ENCODE measurements at places on chromosomes 1 and 21. TPM values are rescaled to one million over a fixed set of nuclear protein-coding genes. Genes with fewer than 3 reads are reported as not detected.
A peak's percentile ranks its signal among the peaks of the same experiment; 100 is the strongest.

CCT3 gene
- total RNA-seq, result 618 TPM

CFHR4 gene
- not detected for total RNA-seq

IL20 gene
- total RNA-seq, result not detected

SMIM1 gene
- not detected for total RNA-seq

DNA sequence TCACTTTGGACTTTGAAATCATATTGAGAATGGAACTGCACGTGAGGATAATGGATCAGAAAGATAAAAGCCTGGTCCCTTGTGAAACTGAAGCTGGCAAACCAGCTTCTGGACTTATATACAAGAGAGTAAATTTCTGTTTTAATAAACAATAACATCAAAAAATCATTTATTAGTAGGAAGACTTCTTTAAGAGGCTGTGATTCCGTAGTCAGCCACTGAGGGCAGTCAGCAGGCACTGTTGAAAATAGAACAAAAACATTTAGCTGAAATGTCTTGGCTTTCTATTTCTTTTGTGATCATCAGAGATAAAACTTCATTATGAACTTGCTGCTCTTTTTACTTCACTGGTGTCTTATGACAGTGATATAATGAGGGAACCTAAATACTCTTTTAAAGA lies 489.4 kb downstream of the PCP4 start:
- no peaks in the 10 kb centered on the region for H3K27me3 ChIP-seq
- no peaks in the 10 kb centered on the region for H3K4me1 ChIP-seq
- H3K4me3 ChIP-seq, result no peak overlapping the region
- DNase-seq, result no peak

- no peaks in the 10 kb centered on the region for H3K36me3 ChIP-seq
- no peak overlapping the region for H3K4me3 ChIP-seq
- H3K27ac ChIP-seq, result no peak overlapping the region
- peaks cover 7% of the 10 kb centered on the region for H3K4me1 ChIP-seq
Observed at GRCh38 chr1:238196516-238196915, 305.8 kb upstream of the ZP4 start.

RPTN gene
- not detected for total RNA-seq

DNA sequence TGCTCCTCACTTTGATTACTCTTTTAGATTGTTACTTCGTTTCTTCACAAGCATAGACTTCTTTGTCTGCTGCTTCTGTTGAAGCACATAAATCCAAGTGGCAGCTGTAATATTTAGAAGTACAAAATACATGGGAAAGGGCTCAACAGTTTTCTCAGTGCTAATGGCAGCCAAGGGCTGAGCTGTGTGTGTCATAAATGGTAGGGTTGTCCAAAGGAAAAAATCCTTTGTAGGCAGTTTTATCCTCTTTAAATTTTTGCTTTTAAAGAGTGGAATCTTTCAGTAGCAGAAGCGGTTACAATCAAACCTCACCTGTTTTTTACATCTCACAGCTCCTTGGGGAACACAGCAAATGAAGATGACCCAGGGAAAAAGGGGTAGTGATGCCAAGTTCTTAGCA lies 650.8 kb downstream of the PLPP3 start:
- H3K27ac ChIP-seq, result no peak overlapping the region
- DNase-seq, result no peak
- H3K36me3 ChIP-seq, result no peaks in the 10 kb centered on the region
- H3K4me1 ChIP-seq, result no peaks in the 10 kb centered on the region

DNA sequence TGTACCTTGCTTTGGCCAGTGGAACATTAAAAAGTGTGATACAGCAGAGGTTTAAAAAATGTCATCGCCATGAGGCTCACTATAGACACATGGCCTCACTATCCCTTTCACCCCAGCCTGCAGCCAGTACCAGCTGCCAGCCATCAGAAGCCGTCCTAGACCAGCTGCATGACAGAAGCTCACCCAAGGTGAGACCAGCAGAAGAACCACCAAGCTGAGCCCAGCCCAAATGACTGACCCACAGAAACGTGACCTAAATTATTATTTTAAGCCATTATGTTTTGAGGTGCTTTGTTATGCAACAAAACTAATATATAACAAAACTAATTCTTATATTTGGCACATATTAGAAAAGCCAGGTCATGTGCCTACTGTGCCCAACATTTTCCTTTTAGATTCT lies 91.1 kb downstream of the KCNN3 start:
- DNase-seq, result no peak
- H3K4me3 ChIP-seq, result no peak overlapping the region
- no peaks in the 10 kb centered on the region for H3K4me1 ChIP-seq
- no peaks in the 10 kb centered on the region for H3K36me3 ChIP-seq

GRCh38 chr1:119674835-119675289 lies 26.8 kb upstream of the ZNF697 start:
- H3K36me3 ChIP-seq, result no peaks in the 10 kb centered on the region
- H3K27ac ChIP-seq, result peak overlapping the region; percentile 82
- H3K4me3 ChIP-seq, result peak overlapping the region; percentile 34
- DNase-seq, result peak; percentile 82
- H3K4me1 ChIP-seq, result peaks cover 16% of the 10 kb centered on the region
- no peaks in the 10 kb centered on the region for H3K27me3 ChIP-seq

SLC44A5 gene
- total RNA-seq, result 11.7 TPM

ZNF683 gene
- total RNA-seq, result not detected

- DNase-seq, result peak; percentile 80
- no peaks in the 10 kb centered on the region for H3K4me1 ChIP-seq
- no peak overlapping the region for H3K4me3 ChIP-seq
Observed at GRCh38 chr1:201702936-201703335, 126.0 kb upstream of the IPO9 start.

DNA sequence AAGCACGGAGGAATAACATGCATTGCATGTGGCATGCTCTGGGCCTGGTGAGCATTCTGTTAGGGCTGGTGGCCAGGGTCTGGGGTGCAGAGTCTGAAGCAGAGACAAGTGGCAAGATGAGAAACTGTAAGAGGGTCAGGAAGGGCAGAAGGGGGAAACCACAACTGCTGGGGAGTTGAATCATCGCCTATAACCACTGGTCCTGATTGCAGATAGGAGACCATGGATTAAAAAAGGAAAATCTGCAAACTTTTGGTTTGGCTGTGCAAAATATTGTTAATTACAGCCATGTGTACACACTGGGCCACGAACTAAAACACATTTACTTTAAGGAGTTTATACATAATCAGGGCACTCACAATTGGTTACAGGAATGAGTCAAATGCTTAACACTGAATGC lies 76.6 kb downstream of the TGFBR3 start:
- no peaks in the 10 kb centered on the region for H3K27me3 ChIP-seq
- H3K4me3 ChIP-seq, result no peak overlapping the region
- no peaks in the 10 kb centered on the region for H3K36me3 ChIP-seq
- H3K27ac ChIP-seq, result no peak overlapping the region
- H3K4me1 ChIP-seq, result 0 out of 2 replicates have a peak, but pooled peaks cover 3% of the 10 kb centered on the region

DNM3 gene
- 12.2 TPM for total RNA-seq

- no peaks in the 10 kb centered on the region for H3K36me3 ChIP-seq
- no peak for DNase-seq
- peaks cover 80% of the 10 kb centered on the region for H3K4me1 ChIP-seq
- H3K27ac ChIP-seq, result no peak overlapping the region
Observed at GRCh38 chr1:63911049-63911448, 137.2 kb downstream of the ROR1 start.

DNA sequence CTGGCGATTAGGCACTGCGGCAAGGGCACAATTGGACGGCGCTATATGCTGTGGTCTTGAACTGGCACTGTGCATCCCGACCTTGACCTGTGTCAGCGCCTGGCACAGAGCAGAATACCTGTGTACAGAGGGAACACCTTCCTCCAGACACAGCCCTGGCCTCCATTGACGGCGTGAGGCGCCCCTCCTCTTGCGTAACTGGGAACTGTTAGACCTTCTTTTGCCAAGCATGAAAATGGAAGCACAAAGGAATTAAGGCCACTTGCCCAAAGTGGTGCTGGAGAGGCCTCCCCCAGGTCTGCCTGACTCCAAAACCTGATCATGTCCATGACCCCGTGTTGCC lies 6.8 kb upstream of the AGTRAP start:
- H3K27me3 ChIP-seq, result no peaks in the 10 kb centered on the region
- DNase-seq, result no peak
- peaks cover 42% of the 10 kb centered on the region for H3K4me1 ChIP-seq
- H3K27ac ChIP-seq, result no peak overlapping the region
- no peaks in the 10 kb centered on the region for H3K36me3 ChIP-seq

GRCh38 chr1:99660496-99660895 lies 14.6 kb downstream of the PALMD start:
- H3K27ac ChIP-seq, result no peak overlapping the region
- H3K4me3 ChIP-seq, result no peak overlapping the region
- no peak for DNase-seq

DNA sequence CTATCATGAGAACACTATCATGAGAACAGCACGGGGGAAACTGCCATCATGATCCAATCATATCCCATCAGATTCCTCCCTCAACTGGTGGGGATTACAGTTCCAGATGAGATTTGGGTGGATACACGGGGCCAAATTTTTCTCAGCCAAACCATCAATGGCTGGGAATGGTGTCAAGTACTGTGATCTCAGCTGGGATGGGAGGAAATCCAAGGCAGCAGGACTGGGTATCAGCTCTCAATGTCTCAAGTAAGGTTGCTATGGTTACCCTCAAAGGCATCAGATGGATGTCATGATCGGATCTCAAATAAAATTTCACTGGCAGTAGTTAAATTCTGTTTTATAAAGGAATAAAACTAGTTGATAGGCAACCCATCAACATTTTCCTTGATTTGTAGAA lies 399.0 kb downstream of the KCNT2 start:
- no peaks in the 10 kb centered on the region for H3K36me3 ChIP-seq
- peaks cover 6% of the 10 kb centered on the region for H3K4me1 ChIP-seq
- no peak for DNase-seq
- no peak overlapping the region for H3K27ac ChIP-seq

DNA sequence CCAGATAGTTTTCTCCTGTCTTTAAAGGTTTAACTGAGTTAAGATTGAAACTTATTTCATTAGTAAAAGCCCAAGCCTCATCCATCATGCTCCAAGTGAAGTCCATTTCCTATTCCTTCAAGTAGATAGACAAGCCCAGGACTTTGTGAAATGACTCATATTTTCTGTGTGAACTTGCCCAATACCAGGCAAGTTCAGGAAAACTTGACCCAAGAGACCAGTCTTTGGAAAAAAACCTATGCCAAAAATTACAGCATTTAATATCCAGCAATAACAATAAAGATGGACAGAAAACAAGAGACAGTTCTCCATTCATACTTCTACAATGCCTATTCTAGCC lies 405 bp upstream of the RAB29 start:
- H3K4me1 ChIP-seq, result peaks cover 9% of the 10 kb centered on the region
- peak overlapping the region; percentile 68 for H3K4me3 ChIP-seq
- H3K36me3 ChIP-seq, result no peaks in the 10 kb centered on the region
- DNase-seq, result no peak

DNA sequence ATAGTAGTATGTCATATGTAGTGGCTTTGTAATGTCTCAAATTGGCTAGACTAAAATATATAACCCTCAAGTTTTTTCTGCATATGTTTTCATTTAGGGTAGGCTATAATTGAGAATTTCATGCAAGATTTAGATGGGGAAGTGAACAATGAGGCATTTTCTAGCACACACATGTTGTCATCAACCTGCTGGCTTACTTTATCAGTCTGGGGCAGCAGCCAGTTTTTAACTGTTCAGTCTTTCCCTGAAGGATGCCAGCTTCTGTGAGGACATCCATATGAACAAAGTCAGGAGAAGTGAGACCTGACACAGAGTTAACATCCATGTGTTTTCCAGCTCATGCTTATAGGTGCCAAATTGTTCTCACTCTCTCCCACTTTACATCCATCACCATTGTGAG lies 74.7 kb upstream of the OLFM3 start:
- no peak for DNase-seq
- no peaks in the 10 kb centered on the region for H3K36me3 ChIP-seq
- H3K4me1 ChIP-seq, result no peaks in the 10 kb centered on the region
- H3K4me3 ChIP-seq, result no peak overlapping the region

GRCh38 chr1:96340686-96341085 lies 380.9 kb upstream of the PTBP2 start:
- no peak overlapping the region for H3K4me3 ChIP-seq
- H3K36me3 ChIP-seq, result no peaks in the 10 kb centered on the region
- no peaks in the 10 kb centered on the region for H3K4me1 ChIP-seq
- H3K27me3 ChIP-seq, result no peaks in the 10 kb centered on the region

- no peak overlapping the region for H3K4me3 ChIP-seq
- H3K27me3 ChIP-seq, result no peaks in the 10 kb centered on the region
- H3K36me3 ChIP-seq, result no peaks in the 10 kb centered on the region
- peak overlapping the region; percentile 85 for H3K27ac ChIP-seq
- peaks cover 27% of the 10 kb centered on the region for H3K4me1 ChIP-seq
Observed at GRCh38 chr1:39205781-39206464, 1.4 kb downstream of the MACF1 start.

FCRL2 gene
- total RNA-seq, result not detected

DNA sequence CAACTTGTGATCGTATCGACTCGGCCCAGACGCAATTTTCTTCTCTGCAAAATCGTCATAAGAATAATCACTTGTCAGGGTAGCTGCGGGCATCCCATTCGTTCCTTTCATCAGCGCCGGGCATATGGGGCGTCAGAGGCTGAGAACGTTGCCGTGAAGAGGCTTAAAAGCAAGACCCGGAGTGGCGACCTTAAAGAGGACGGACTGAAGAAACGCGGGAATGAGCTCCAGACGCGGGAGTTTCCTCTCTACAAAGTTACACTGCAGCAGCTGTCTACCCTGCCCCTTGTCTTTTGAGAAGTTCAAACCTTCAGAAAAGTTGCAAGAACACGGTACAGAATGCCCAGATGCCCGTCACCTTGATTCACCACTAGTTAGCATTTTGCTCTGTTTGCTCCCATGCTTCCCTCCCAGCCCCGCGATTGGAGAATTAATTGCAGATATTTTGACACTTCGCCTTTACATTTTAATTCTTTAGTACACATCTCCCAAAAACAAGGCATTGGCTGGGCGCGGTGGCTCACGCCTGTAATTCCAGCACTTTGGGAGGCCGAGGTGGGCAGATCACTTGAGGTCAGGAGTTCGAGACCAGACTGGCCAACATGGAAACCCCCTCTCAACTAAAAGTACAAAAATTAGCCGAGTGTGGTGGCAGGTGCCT lies 967 bp downstream of the CENPS start:
- no peaks in the 10 kb centered on the region for H3K36me3 ChIP-seq
- H3K27me3 ChIP-seq, result no peaks in the 10 kb centered on the region
- peak overlapping the region; percentile 97 for H3K27ac ChIP-seq
- DNase-seq, result peak; percentile 67
- no peaks in the 10 kb centered on the region for H3K4me1 ChIP-seq

DONSON gene
- 35.2 TPM for total RNA-seq

DNA sequence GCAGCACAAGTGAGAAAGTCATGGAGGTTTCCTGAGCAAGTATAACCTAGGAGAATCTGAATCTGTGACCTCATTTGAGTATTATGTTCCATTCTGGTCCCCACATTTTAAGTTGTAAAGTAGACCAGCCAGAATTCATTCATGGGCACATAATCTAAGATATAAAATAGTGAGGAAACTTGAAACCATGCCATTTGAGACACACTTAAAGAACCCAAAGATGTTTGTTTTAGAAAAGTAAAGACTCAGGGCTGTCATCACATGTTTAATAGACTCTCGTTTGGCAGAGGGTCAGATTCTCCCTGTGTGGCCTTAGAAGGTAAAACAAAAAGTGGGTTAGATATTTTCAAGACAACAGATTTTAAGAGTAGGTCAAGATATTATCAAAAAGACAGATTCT lies 6.4 kb downstream of the SZT2 start:
- H3K27me3 ChIP-seq, result no peaks in the 10 kb centered on the region
- DNase-seq, result no peak
- no peaks in the 10 kb centered on the region for H3K4me1 ChIP-seq
- no peaks in the 10 kb centered on the region for H3K36me3 ChIP-seq
- no peak overlapping the region for H3K4me3 ChIP-seq

GRCh38 chr1:44239331-44239960 lies 26.2 kb downstream of the DMAP1 start:
- no peaks in the 10 kb centered on the region for H3K27me3 ChIP-seq
- peaks cover 9% of the 10 kb centered on the region for H3K4me1 ChIP-seq
- H3K36me3 ChIP-seq, result no peaks in the 10 kb centered on the region
- H3K27ac ChIP-seq, result peak overlapping the region; percentile 69

All from GM23338 (cell line).